ENCODE measurements at places on chromosomes 13 and 19.

- no peak for DNase-seq
Measured at GRCh38 chr13:34847766-34848165, 94.3 kb upstream of the NBEA start.

- no peak for DNase-seq
Measured at GRCh38 chr13:61036715-61037114, 378.9 kb downstream of the PCDH20 start.

GRCh38 chr13:94352057-94352456 lies 127.4 kb downstream of the DCT start:
- DNase-seq = no peak

GRCh38 chr19:47703301-47703700 lies 9.9 kb upstream of the EHD2 start:
- no peak for DNase-seq

DNA sequence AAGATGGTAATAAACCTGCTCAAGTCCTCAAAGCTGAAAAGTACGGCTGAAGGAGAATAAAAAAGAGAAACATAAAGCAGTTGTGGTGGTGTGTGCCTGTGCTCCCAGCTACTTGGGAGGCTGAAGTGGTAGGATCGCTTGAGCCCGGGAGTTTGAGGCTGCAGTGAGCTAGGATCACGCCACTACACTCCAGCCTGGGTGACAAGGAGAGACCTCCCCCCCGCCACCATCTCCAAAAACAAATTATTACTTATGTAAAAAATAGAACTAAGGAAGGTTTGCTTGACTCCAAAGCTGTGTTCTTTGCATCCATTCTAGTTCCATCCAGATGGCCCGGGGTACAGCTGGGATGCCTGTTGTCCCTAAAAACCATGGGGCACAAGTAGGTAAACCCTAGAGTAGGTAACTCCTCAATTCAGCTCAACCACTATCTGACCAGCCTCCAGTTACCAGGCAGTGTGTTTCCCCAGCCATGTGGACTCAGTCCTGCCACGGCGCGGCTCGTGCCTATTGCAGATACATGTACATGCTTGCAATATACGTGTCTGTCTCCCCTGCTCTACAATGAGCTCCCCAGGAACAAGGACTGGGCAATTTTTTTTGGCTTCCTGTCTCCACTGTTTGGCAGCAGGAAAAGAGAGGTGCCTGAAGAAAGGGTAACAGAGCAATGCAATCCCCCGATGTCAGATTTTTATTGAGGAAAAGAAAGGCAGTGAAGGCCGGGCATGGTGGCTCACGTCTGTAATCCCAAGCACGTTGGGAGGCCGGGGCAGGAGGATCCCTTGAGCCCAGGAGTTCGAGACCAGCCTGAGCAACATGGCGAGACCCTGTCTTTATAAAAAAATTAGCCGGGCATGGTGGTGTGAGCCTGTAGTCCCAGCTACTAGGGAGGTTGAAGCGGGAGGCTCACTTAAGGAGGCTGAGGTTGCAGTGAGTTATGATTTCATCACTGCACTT lies 101.3 kb downstream of the GNG7 start:
- no peak for DNase-seq

- no peak for DNase-seq
Measured at GRCh38 chr19:4477034-4477801, 5.1 kb downstream of the HDGFL2 start.

- DNase-seq = no peak
Measured at GRCh38 chr13:20145521-20145920, 15.3 kb downstream of the GJA3 start.
